ENCODE measurements at places on chromosomes 7 and 10. TPM values are rescaled to one million over a fixed set of nuclear protein-coding genes. Genes with fewer than 3 reads are reported as not detected.

The GTF2I gene
- 109 TPM for total RNA-seq

The SMO gene
- total RNA-seq = 4.2 TPM

The STAG3 gene
- total RNA-seq = 0.90 TPM

The LIPF gene
- not detected for total RNA-seq

The PIP gene
- not detected for total RNA-seq

The SPDYE1 gene
- total RNA-seq = not detected

The ZNF853 gene
- total RNA-seq = 1.6 TPM

The CUBN gene
- total RNA-seq = 3.4 TPM

The LIPJ gene
- total RNA-seq = 0.09 TPM

The BLNK gene
- total RNA-seq = not detected

The HSPA14 gene
- 19.7 TPM for total RNA-seq

The CFTR gene
- 0.09 TPM for total RNA-seq

All from fibroblast of the aortic adventitia (primary cell).